Heart right ventricle (tissue), 16 donors: ENCODE measurements at places on chromosomes 2 and 18.

GRCh38 chr2:135494917-135495316 is 36.1 kb downstream of the ZRANB3 start:
- no peak for DNase-seq

GRCh38 chr18:67954594-67954993 is 438.1 kb upstream of the DSEL start:
- no peak for DNase-seq

DNA sequence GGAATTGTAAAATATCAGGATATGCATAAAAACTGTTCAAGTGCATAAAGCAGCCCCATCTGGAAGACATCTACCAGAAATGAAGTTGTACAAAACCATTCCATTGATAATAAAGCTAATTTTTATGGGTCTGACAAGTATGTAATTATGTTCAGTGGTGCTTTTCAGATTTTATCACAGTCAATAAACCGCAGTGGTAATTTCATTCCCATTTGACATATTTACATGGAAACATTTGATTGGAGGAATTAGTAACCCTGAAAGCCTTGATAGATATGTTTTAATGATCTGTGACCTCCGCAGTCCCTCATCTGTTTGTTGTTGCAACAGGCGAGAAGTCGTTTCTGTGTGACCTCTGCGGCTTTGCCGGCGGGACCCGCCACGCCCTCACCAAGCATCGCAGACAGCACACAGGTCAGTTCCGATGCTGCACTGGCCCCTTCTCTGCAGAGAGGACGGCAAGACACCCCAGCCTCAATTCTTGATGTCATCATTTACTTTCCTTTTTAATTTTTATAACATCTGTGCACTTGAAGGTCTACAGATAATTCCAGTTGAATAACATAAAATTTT is 283.1 kb downstream of the ZNF407 start:
- no peak for DNase-seq

- no peak for DNase-seq
Measured at GRCh38 chr2:179856205-179856604, 5.2 kb downstream of the ZNF385B start.

- no peak for DNase-seq
Measured at GRCh38 chr2:174692256-174692919, 71.9 kb downstream of the CHRNA1 start.
